HFFc6 (cell line): ENCODE measurements at places on chromosomes 13 and 19. TPM values are rescaled to one million over a fixed set of nuclear protein-coding genes. Genes with fewer than 3 reads are reported as not detected.
A peak's percentile ranks its signal among the peaks of the same experiment; 100 is the strongest.

GRCh38 chr13:72570019-72570418 lies 157.4 kb downstream of the MZT1 start:
- H3K4me3 ChIP-seq, result no peak overlapping the region
- no peaks in the 10 kb centered on the region; the same call in 1 of the 2 replicates for H3K36me3 ChIP-seq
- no peak overlapping the region for H3K27ac ChIP-seq
- no peaks in the 10 kb centered on the region; the same call in 1 of the 2 replicates for H3K27me3 ChIP-seq
- DNase-seq, result no peak

DNA sequence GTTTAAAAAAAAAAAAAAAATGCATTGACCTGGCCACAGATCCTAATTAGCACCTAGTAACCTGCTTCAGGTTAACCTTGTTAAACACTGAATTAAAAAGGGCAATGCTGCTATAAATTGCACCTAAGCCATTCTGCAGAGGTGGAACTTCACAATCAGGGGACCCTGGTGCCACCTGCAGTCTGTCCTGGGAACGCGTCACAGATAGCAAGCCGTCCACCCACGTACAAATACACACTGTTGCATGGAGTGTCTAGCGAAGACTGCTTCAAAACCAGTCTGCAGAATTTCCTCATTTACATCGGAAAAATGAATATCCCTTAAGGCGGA lies 169.3 kb downstream of the COL4A1 start:
- H3K4me3 ChIP-seq, result peak overlapping the region; percentile 89
- H3K4me1 ChIP-seq, result peaks cover 9% of the 10 kb centered on the region
- peak overlapping the region; percentile 75 for H3K27ac ChIP-seq
- DNase-seq, result no peak
- H3K36me3 ChIP-seq, result peaks cover 8% of the 10 kb centered on the region

TNFRSF19 gene
- total RNA-seq, result 5.9 to 8.9 TPM (median 6.2 TPM) in 3 replicates

ZSWIM4 gene
- total RNA-seq, result 5.0 and 5.3 TPM in 2 replicates

GRCh38 chr13:83714236-83714635 lies 168.0 kb downstream of the SLITRK1 start:
- no peaks in the 10 kb centered on the region for H3K27me3 ChIP-seq
- H3K27ac ChIP-seq, result no peak overlapping the region
- peaks cover 5% of the 10 kb centered on the region; the same call in 1 of the 2 replicates for H3K36me3 ChIP-seq

GRCh38 chr13:46102255-46102605 lies 2.6 kb downstream of the CPB2 start:
- no peak overlapping the region for H3K4me3 ChIP-seq
- H3K4me1 ChIP-seq, result peaks cover 6% of the 10 kb centered on the region; the same call in 1 of the 2 replicates
- H3K27me3 ChIP-seq, result peaks cover 1% of the 10 kb centered on the region; the same call in 1 of the 2 replicates
- no peak overlapping the region for H3K27ac ChIP-seq

- H3K36me3 ChIP-seq, result peaks cover 12% of the 10 kb centered on the region; the same call in 1 of the 2 replicates
- no peak for DNase-seq
- H3K4me3 ChIP-seq, result no peak overlapping the region
- H3K27me3 ChIP-seq, result peaks cover 4% of the 10 kb centered on the region
- H3K4me1 ChIP-seq, result peaks cover 5% of the 10 kb centered on the region
- no peak overlapping the region for H3K27ac ChIP-seq
Measured at GRCh38 chr19:17279436-17279835, 2.3 kb upstream of the ANKLE1 start.

DNA sequence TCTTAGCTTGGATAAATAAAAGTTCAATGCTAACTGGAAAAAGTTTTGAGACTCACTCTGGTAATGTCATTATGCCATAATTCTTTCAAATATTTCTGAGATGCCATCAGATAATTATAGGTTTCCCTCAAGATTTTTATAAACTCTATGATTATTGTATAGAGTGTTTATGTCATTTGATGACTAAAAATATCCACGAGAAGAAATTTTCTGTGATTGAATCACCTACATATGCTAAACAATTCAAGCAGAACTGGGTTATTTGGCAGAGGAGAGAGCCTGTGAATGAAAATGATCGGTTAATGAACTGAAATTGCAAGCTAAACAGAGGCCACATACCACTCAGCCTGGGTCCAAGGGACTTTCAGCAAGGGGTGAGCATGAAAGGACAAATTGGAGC lies 92.6 kb upstream of the TSC22D1 start:
- no peak overlapping the region for H3K4me3 ChIP-seq
- no peaks in the 10 kb centered on the region for H3K36me3 ChIP-seq
- H3K27ac ChIP-seq, result no peak overlapping the region
- peak; percentile 43 for DNase-seq
- no peaks in the 10 kb centered on the region; the same call in 1 of the 2 replicates for H3K4me1 ChIP-seq
- no peaks in the 10 kb centered on the region for H3K27me3 ChIP-seq

SIGLEC10 gene
- not detected in 3 replicates for total RNA-seq

DAZAP1 gene
- total RNA-seq, result 92.8 and 109 TPM in 2 replicates

DNA sequence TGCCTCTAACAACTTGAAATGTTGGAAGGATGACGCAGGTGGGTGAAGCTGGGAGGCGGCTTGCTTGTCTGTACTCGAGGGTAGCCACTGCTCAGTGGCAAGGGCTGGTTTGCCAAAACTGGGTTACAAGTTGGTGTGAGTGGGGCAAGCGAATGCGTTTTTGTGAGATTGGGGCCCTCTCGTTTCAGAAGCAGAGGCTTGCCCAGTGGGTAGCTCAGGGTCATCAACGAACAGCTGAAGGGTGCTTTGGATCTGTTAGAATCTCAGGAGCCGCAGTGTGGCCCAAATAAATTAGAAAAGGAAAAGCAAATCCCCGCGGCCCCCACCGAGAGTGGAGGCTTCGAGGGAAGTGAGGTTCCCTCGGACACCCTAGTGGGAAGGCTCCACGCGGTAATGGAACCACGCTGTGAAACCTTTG lies 7.3 kb downstream of the ATP4B start:
- H3K4me3 ChIP-seq, result no peak overlapping the region
- H3K27me3 ChIP-seq, result peaks cover 8% of the 10 kb centered on the region
- DNase-seq, result no peak

SMAD9 gene
- 10.7 to 19.4 TPM (median 12.0 TPM) in 3 replicates for total RNA-seq

GRCh38 chr13:75329097-75329496 lies 152.9 kb downstream of the TBC1D4 start:
- no peak for DNase-seq
- H3K36me3 ChIP-seq, result peaks cover 9% of the 10 kb centered on the region; the same call in 1 of the 2 replicates
- no peaks in the 10 kb centered on the region for H3K27me3 ChIP-seq
- H3K4me1 ChIP-seq, result peaks cover 33% of the 10 kb centered on the region
- H3K4me3 ChIP-seq, result no peak overlapping the region
- no peak overlapping the region for H3K27ac ChIP-seq

DNA sequence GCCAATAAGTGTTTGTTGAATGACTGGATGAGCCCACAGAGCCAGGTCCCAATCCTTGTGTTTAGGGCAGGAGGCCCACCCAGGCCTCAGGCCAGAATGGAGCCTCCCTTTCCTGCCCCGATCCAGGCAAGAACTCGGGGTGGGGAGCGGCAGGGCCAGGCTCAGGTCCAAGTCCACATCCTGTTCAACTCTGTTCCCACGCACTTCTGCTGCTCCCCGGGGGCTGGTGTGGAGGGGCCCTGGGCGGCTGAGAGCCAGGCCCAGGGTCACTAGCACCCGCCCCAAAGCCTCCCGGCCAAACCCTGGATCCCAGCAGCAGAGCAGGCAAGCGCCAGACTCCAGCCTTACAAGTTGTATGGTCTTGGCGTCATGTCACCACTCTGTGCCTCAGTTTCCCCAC lies 8.0 kb downstream of the ANGPTL8 start:
- no peak overlapping the region for H3K4me3 ChIP-seq
- H3K27ac ChIP-seq, result no peak overlapping the region
- H3K4me1 ChIP-seq, result peaks cover 4% of the 10 kb centered on the region; the same call in 1 of the 2 replicates
- no peak for DNase-seq
- peaks cover 4% of the 10 kb centered on the region for H3K36me3 ChIP-seq
- H3K27me3 ChIP-seq, result no peaks in the 10 kb centered on the region

GRCh38 chr13:25806264-25806974 lies 245.4 kb downstream of the SHISA2 start:
- no peaks in the 10 kb centered on the region for H3K36me3 ChIP-seq
- H3K4me1 ChIP-seq, result no peaks in the 10 kb centered on the region
- no peaks in the 10 kb centered on the region; the same call in 1 of the 2 replicates for H3K27me3 ChIP-seq
- H3K4me3 ChIP-seq, result no peak overlapping the region
- DNase-seq, result no peak

SIGLEC5 gene
- total RNA-seq, result not detected in 3 replicates

CHAF1A gene
- 15.2 and 23.0 TPM in 2 replicates for total RNA-seq

DNA sequence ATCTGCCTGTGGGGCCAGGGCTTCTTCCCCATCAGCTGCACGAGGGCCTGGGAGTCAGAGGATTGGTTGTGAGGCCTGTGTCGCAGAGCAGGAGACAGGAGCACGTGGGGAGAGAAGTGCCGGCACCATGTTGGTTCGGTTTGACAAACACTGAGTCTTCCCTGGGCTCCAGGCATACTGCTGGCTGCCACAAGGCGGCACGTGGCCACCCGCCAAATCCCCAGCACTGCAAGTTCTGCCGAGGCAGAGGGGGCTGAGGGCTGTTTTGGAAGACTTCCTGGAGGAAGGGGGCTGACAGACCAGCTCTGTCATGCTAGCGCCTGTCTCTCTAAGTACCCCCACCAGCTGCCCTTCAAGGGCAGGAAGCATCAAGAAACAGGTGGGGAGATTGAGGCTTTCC lies 9.5 kb downstream of the SHANK1 start:
- H3K36me3 ChIP-seq, result no peaks in the 10 kb centered on the region
- DNase-seq, result no peak
- H3K4me3 ChIP-seq, result no peak overlapping the region
- H3K27ac ChIP-seq, result no peak overlapping the region
- peaks cover 7% of the 10 kb centered on the region for H3K4me1 ChIP-seq

DNA sequence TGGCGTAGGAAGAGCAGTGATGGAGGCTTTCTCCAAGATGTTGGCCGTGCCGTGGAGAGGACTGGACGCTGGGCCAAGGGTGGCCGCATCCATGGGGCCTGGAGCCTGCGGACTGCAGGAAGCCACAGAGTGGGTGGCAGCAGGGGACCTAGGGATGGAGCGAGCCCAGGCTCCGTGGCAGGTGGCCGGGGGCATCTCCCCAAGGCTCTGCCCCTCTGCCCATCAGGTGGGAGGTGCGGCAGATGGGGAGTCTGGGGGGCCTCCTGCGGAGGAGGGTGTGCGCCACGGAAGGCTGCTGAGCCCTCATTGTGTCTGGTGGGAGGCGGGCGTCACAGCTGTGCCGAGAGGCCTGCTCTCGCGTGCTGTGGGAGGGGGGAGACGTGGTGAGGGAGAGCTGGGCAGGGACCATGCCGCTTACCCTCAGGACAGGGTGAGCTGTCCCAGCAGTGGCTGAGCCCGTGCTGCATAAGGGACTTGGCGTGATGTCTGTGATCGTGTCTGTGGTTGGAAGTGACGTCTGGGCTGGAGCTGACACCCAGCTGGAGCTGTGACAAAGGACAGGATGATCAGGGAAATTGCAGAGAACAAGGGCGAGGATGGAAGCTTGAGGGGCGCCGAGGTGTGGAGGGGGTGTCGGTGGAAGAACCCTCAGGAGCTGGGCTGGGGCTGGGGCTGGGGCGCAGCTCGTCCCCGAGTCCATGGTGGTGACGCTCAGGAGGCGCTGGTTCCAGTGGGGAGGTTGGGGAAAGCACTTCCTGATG lies 13.4 kb downstream of the MCF2L start:
- H3K4me3 ChIP-seq, result no peak overlapping the region
- peaks cover 57% of the 10 kb centered on the region for H3K27me3 ChIP-seq
- H3K4me1 ChIP-seq, result no peaks in the 10 kb centered on the region
- H3K36me3 ChIP-seq, result no peaks in the 10 kb centered on the region

- no peak for DNase-seq
- H3K4me1 ChIP-seq, result no peaks in the 10 kb centered on the region
- no peak within 1 kb of the TSS for H3K4me3 ChIP-seq
- peaks cover 9% of the 10 kb centered on the region for H3K27me3 ChIP-seq
- peaks cover 4% of the 10 kb centered on the region; the same call in 1 of the 2 replicates for H3K36me3 ChIP-seq
- H3K27ac ChIP-seq, result no peak within 1 kb of the TSS
Measured at GRCh38 chr19:51001515-51001914, at the start of gene KLK8. TSS of gene KLK8 (minus strand) at chr19:51001604. CDS start at chr19:51001167, 437 bp downstream.

CLC gene
- total RNA-seq, result not detected in 3 replicates

JAK3 gene
- total RNA-seq, result 0.35 to 0.78 TPM (median 0.57 TPM) in 3 replicates

DNA sequence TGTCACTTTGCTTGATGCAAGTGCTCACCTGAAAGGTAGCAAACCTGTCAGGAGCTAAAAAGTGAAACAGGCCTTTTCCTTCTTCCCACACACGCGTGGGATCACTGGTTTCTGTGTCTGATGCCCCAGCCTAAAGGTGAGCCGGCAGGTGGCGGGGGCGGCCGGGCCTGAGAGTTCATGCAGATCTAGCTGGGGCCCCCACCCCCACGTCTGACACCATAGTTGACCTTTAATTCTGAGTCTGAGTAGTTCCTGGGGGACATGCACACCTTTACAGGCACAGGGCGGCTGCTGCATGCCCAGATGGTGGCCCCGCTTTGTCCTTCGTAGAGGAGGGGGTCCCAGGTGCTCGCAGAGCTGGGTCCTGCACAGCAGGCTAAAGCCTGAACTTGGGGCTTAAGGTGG lies 345.3 kb downstream of the TEX29 start:
- no peak overlapping the region for H3K4me3 ChIP-seq
- DNase-seq, result no peak
- no peaks in the 10 kb centered on the region for H3K4me1 ChIP-seq
- no peaks in the 10 kb centered on the region; the same call in 1 of the 2 replicates for H3K27me3 ChIP-seq
- no peaks in the 10 kb centered on the region for H3K36me3 ChIP-seq
- no peak overlapping the region for H3K27ac ChIP-seq

ZNF154 gene
- 0.05 and 0.20 TPM in 2 replicates for total RNA-seq

SBSN gene
- total RNA-seq, result 1.3 to 2.8 TPM (median 2.1 TPM) in 3 replicates

SDHAF1 gene
- total RNA-seq, result 8.8 and 11.1 TPM in 2 replicates
